Activated CD8-positive, alpha-beta T cell treated with anti-CD3 and anti-CD28 coated beads, Interleukin-2, amount 10 ng/mL, durations not matched to agents 7 days and 5 days (primary cell): ENCODE measurements at places on chromosomes 2 and 18.

DNA sequence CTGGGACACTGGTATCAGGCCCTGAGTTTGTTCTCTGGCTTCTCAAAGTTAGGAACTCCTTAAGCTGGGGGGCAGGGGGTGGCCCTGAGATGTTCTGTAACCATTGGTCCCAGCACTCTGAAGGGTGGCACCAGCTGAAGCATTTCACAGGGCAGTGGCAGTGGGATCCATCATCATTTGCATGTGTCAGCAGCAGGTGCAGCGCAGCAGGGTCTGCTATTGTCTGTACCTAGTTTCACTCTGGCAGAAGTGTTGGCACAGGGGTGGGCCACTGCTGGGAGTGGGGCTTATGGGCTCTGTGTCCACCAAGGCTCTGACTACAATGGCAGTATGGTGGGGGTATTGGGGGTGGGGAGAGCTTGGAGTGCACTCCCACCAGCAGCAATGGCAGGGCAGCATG, 460.4 kb upstream of the ZNF804A start:
- H3K27me3 ChIP-seq, result no peaks in the 10 kb centered on the region
- no peak overlapping the region for H3K4me3 ChIP-seq

- H3K36me3 ChIP-seq, result peaks cover 42% of the 10 kb centered on the region
- no peak overlapping the region for H3K4me3 ChIP-seq
- H3K4me1 ChIP-seq, result no peaks in the 10 kb centered on the region
- H3K27ac ChIP-seq, result no peak overlapping the region
- DNase-seq, result no peak
Measured at GRCh38 chr2:99421469-99421868, 68.3 kb downstream of the REV1 start.

- no peaks in the 10 kb centered on the region for H3K36me3 ChIP-seq
- no peak for DNase-seq
- H3K4me3 ChIP-seq, result no peak overlapping the region
Measured at GRCh38 chr2:72895759-72896281, 8.6 kb downstream of the SPR start.

- no peaks in the 10 kb centered on the region for H3K36me3 ChIP-seq
- no peak overlapping the region for H3K4me3 ChIP-seq
- H3K27ac ChIP-seq, result no peak overlapping the region
- peaks cover 3% of the 10 kb centered on the region for H3K27me3 ChIP-seq
Measured at GRCh38 chr2:204360218-204361007, 184.9 kb upstream of the PARD3B start.

- no peaks in the 10 kb centered on the region for H3K36me3 ChIP-seq
- H3K4me3 ChIP-seq, result no peak overlapping the region
- H3K27ac ChIP-seq, result no peak overlapping the region
Measured at GRCh38 chr2:42974721-42975717, 182.6 kb upstream of the HAAO start.

DNA sequence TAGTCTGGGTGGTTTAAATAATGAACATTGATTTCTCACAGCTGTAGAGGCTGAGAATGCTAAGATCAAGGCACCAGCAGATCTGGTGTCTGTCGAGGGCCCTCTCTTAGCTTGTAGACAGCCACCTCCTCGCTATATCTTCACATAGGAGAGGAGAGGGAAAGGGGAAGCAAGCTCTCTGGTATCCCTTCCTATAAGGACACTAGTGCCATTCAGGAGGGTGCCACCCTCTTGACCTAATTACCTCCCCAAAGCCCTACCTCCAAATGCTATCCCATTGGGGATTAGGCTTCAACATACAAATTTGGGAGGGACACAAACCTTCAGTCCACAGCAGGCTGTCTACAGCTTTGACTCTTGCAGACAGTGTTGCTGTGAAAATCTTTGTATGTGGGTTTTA, 76.7 kb downstream of the BOLA3 start:
- H3K4me1 ChIP-seq, result peaks cover 6% of the 10 kb centered on the region
- H3K27me3 ChIP-seq, result no peaks in the 10 kb centered on the region
- peaks cover 31% of the 10 kb centered on the region for H3K36me3 ChIP-seq
- no peak overlapping the region for H3K4me3 ChIP-seq
- H3K27ac ChIP-seq, result no peak overlapping the region

- H3K27ac ChIP-seq, result no peak overlapping the region
- no peaks in the 10 kb centered on the region for H3K36me3 ChIP-seq
- H3K27me3 ChIP-seq, result peaks cover 20% of the 10 kb centered on the region
- no peaks in the 10 kb centered on the region for H3K4me1 ChIP-seq
- DNase-seq, result no peak
Measured at GRCh38 chr18:7571626-7572025, 4.5 kb downstream of the PTPRM start.

GRCh38 chr2:45170191-45171135, 161.2 kb upstream of the SIX2 start:
- DNase-seq, result no peak
- peaks cover 70% of the 10 kb centered on the region for H3K27me3 ChIP-seq
- peaks cover 8% of the 10 kb centered on the region for H3K4me1 ChIP-seq
- H3K27ac ChIP-seq, result no peak overlapping the region

GRCh38 chr2:160471950-160472349, 21.7 kb downstream of the RBMS1 start:
- no peak overlapping the region for H3K4me3 ChIP-seq
- no peak overlapping the region for H3K27ac ChIP-seq
- H3K27me3 ChIP-seq, result no peaks in the 10 kb centered on the region
- peaks cover 17% of the 10 kb centered on the region for H3K36me3 ChIP-seq
- DNase-seq, result no peak

DNA sequence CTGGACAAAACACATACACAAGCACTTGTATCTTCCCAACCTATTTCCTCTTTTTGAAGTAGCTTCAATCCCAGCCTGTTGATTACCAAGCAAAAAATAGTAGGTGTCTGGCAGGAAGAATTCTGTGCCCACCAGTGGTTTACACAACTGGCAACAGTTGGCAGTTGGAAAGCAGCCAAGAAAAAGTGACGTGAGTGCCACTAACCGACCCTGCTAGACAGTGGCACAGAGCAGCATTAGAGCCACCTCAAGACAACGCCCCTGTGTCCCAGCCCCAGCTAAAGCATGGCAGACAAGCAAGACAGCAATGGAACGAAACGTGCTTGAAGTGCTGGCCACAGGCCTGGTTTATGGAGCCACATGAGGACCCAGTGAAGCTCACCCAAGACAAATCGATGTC, 379.6 kb downstream of the FBXO15 start:
- H3K27me3 ChIP-seq, result peaks cover 9% of the 10 kb centered on the region
- DNase-seq, result no peak
- H3K27ac ChIP-seq, result no peak overlapping the region
- no peaks in the 10 kb centered on the region for H3K36me3 ChIP-seq

DNA sequence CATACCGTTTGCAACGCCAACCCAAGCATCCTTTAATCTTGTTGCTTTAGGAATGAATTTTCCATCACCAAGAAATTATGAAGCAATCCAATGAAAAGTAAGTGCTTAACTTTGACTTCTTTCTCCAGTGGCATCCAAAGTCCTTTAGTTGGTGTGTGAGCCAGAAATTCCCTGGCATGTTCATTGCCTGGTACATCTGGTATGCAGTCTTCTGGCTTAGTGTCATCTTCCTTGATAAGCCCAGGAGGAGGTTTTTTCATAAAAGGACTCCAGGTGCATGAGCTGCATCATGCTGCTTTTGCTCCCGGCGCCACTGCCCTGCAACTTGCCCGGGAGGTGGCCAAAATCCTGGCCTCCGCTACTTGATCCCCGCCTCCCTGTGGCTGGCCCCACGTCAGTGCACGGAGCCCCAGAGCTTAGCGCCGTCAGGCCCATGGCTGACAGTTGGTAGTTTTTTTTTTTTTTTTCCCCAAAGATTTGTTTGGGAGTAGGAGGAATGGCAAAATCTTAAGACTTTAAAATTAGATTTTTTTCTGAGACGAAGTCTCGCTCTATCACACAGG, 58.7 kb downstream of the PUM2 start:
- peaks cover 39% of the 10 kb centered on the region for H3K36me3 ChIP-seq
- peaks cover 3% of the 10 kb centered on the region for H3K4me1 ChIP-seq
- no peak overlapping the region for H3K27ac ChIP-seq
- no peak for DNase-seq

DNA sequence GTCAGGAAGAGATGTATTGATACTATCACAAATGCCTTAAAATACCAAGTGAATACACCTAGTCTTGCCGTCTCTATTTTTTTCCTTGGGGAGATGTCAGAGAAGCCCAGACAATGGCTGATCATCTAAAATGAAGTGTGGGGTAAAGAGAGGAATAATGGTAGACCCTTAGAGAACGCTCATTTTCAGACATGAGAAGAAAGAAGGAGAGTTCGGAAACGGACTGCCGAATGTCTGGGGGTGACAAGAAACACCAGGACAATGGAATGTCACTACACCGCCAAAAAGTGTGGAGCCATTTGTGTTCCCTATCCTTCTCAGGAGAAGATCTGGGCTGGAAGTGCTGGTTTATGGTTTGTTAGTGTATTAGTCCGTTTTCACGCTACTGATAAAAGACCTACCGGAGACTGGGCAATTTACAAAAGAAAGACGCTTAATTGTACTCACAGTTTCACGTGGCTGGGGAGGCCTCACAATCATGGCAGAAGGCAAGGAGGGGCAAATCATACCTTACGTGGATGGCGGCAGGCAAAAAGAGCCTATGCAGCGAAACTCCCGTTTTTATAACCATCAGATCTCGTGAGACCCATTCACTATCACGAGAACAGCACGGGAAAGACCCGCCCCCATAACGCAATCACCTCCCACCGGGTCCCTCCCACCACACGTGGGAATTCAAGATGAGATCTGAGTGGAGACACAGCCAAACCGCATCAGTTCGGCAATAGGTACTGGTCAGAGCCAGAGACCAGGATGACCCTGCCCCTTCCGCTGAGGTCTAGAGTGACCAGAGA, 743.7 kb downstream of the GALR1 start:
- no peak overlapping the region for H3K27ac ChIP-seq
- no peak overlapping the region for H3K4me3 ChIP-seq
- H3K4me1 ChIP-seq, result no peaks in the 10 kb centered on the region
- no peak for DNase-seq

- no peaks in the 10 kb centered on the region for H3K36me3 ChIP-seq
- H3K4me1 ChIP-seq, result peaks cover 12% of the 10 kb centered on the region
- peaks cover 28% of the 10 kb centered on the region for H3K27me3 ChIP-seq
- no peak for DNase-seq
- no peak overlapping the region for H3K27ac ChIP-seq
Measured at GRCh38 chr18:55317864-55318263, 270.1 kb downstream of the TCF4 start.

DNA sequence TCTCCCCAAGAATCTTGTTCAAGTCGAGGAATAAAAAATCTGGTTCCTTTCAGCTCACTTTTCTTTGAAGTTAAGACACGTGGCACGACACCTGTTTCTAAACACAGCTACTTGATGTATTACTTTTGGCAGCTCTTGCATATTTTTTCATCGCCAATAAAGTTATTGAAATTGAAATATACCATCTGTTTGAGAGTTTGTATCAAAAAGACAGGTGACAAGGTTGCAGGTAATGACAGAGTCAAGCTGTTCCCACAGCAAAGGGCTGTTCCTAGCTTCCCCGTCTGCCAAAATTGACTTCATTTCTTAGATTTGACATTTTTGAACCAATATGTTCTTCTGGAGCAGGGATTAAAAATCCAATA, 5.5 kb upstream of the GPR45 start:
- H3K27me3 ChIP-seq, result peaks cover 13% of the 10 kb centered on the region
- no peak for DNase-seq
- no peak overlapping the region for H3K27ac ChIP-seq
- no peaks in the 10 kb centered on the region for H3K36me3 ChIP-seq
- H3K4me1 ChIP-seq, result peaks cover 13% of the 10 kb centered on the region

DNA sequence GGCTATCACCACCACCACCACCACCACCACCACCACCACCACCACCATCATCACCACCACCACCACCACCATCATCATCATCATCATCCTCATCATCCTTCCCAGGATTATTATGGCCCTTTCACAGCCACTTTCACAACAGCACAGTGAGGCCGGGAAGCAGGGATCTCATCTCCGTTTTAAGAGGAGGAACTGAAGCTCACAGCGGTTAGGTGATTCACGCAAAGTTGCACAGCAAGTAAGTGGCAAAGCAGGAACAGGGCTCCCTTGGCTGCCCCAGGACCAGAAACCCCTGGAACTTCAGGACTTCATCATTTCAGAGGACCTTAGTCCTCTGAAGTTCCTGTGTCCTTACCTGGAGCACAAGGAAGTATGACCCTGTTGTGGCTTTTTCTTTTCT, 26.8 kb downstream of the MRPL35 start:
- H3K27ac ChIP-seq, result peak overlapping the region; percentile 87
- H3K27me3 ChIP-seq, result no peaks in the 10 kb centered on the region
- peaks cover 20% of the 10 kb centered on the region for H3K4me1 ChIP-seq
- no peaks in the 10 kb centered on the region for H3K36me3 ChIP-seq

DNA sequence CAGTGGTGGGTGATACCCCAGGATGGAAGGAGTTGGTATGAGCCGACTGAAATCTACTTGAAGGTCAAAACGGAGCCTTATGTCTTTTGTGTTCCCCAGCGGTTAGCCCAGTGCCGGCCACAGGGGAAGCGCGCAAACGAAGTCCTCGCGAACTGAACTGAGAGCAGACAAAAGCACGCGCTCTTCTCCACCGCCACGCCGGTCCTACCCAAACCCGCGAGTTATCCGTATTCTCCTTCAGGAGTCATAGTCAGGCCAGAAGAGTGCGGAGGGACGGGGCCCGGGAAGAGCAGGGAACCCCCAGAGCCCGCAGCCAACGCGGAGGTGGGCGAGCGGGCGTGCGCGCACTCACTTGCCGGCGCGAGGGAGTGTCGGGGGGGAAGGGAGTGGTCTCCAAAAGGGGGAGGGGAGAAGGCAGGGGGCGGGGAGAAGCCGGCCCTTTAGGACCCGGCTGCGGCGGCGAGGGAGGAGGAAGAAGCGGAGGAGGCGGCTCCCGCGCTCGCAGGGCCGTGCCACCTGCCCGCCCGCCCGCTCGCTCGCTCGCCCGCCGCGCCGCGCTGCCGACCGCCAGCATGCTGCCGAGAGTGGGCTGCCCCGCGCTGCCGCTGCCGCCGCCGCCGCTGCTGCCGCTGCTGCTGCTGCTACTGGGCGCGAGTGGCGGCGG, at the start of gene IGFBP2:
Gene IGFBP2 (plus strand): TSS at position 469 of the 664 bp plus-strand sequence. CDS start 104 bp downstream, at position 573.
- H3K4me1 ChIP-seq, result peaks cover 45% of the 10 kb centered on the region
- H3K36me3 ChIP-seq, result peaks cover 13% of the 10 kb centered on the region
- peak within 1 kb of the TSS; percentile 84 for H3K4me3 ChIP-seq
- peak; percentile 74 for DNase-seq
- H3K27me3 ChIP-seq, result peaks cover 65% of the 10 kb centered on the region
- H3K27ac ChIP-seq, result peak within 1 kb of the TSS; percentile 55

- peaks cover 45% of the 10 kb centered on the region for H3K4me1 ChIP-seq
- peak overlapping the region; percentile 94 for H3K27ac ChIP-seq
- peak overlapping the region; percentile 50 for H3K4me3 ChIP-seq
- peak; percentile 66 for DNase-seq
- no peaks in the 10 kb centered on the region for H3K27me3 ChIP-seq
Measured at GRCh38 chr2:20576598-20577115, 74.2 kb downstream of the HS1BP3 start.

DNA sequence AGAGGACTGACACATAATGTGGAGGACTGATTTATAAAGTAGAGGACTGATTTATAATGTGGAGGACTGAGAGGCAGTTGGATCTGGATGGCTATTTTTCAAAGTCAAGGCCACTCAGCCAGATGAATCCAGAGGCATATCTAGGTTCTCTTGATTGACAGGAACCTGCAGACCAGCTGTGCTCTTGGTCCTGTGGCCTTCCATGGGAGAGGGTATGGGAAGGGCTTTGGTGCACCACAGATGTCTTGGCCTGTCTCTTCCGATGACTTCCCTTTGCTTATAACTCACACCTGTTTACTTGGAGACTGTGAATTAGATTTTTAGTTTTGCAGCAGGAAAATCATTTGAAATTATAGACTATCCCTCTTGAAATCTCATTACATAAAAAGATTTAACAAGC, 32.3 kb downstream of the AGAP1 start:
- no peak overlapping the region for H3K4me3 ChIP-seq
- DNase-seq, result no peak
- H3K36me3 ChIP-seq, result no peaks in the 10 kb centered on the region
- H3K27ac ChIP-seq, result no peak overlapping the region
- H3K27me3 ChIP-seq, result no peaks in the 10 kb centered on the region
